Stimulated activated CD4-positive, alpha-beta T cell treated with anti-CD3 and anti-CD28 coated beads, Interleukin-15, amount 100 ng/mL, for 1 hour (primary cell): ENCODE measurements at places on chromosomes 4 and X.

DNA sequence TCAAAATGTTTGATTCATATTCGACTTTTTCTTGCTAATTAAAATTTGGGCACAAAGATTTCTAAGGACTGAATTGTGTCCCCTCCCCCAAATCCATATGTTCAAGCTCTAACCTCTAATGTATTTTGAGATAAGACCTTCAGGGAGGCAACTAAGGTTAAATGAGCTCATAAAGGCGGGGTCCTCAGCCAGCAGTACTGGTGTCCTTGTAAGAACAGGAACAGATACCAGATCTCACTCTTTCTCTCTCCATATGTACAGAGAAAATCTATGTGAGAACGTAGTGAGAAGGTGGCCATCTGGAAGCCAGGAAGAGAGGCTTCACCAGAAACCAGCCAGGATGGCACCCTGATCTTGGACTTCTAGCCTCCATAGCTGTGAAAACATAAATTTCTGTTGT, 116.9 kb downstream of the VEGFC start:
- DNase-seq: no peak

DNA sequence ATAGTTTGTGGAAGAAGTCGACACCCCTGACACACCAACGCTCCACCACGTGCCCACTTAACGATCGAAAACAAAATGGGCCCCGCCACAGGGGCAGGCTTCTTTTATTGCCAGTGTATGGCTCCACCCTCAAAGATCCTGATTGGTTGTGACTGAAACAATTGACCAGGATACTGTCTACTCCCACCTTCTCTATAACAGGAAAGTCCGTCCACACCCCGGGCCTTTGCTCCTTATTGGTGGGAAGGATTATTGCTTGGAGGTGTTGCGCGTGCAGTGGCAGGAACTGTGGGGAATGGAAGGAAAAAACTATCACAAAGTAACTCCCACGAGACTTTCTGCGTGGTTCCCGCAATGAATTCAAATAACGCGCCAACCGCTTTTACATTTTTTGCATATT, at the start of gene USP26:
TSS of gene USP26 (minus strand) at position 79 of the 400 bp plus-strand sequence. CDS start 68,889 bp downstream, outside the sequence.
- DNase-seq: no peak

DNA sequence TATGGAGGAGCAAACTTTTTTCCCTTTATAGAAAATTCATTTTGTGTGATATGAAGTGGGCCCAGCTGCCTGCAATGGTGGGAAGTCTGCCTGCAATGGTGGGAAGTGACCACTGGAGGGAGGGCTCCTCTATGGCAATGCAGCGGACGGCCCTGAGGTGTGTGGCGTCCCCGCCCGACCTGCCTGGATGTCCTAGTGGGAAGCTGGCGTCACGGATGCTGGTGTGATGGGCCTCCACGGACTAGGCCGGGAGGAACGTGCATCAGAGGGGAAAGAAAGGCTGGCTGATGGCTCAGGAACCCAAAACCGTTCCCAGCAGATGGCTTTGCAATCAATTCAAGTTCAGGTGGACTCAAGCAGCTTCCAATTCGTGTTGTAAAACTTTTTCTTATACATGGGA, 177.9 kb downstream of the AFAP1 start:
- DNase-seq: no peak

GRCh38 chr4:47562297-47562696, 77.2 kb downstream of the ATP10D start:
- no peak for DNase-seq

GRCh38 chr4:99949034-99949998, 759 bp downstream of the H2AZ1 start:
- peak; percentile 67 for DNase-seq

- DNase-seq: no peak
Measured at GRCh38 chr4:75490155-75490554, 24.0 kb downstream of the RCHY1 start.

- DNase-seq: no peak
Measured at GRCh38 chrX:56284269-56284668, 52.1 kb downstream of the KLF8 start.
